ENCODE measurements at places on chromosomes 7 and 10. TPM values are rescaled to one million over a fixed set of nuclear protein-coding genes. Genes with fewer than 3 reads are reported as not detected.

Gene HOXA7
- not detected for total RNA-seq

Gene AGR3
- not detected for total RNA-seq

Gene MOGAT3
- total RNA-seq: not detected

Gene PAX4
- total RNA-seq: not detected

Gene SMIM30
- 25.4 TPM for total RNA-seq

Gene CRPPA
- 9.5 TPM for total RNA-seq

Gene ATG9B
- total RNA-seq: 1.9 TPM

Gene CYP3A7
- total RNA-seq: not detected

Gene MEST
- 85.8 TPM for total RNA-seq
